ENCODE measurements at places on chromosomes 5 and 9.
A peak's percentile ranks its signal among the peaks of the same experiment; 100 is the strongest.

GRCh38 chr9:136711751-136712689 lies at the start of gene DIPK1B:
TSS of gene DIPK1B (plus strand) at chr9:136712572. CDS start at chr9:136712666, 94 bp downstream.
- DNase-seq, result no peak

DNA sequence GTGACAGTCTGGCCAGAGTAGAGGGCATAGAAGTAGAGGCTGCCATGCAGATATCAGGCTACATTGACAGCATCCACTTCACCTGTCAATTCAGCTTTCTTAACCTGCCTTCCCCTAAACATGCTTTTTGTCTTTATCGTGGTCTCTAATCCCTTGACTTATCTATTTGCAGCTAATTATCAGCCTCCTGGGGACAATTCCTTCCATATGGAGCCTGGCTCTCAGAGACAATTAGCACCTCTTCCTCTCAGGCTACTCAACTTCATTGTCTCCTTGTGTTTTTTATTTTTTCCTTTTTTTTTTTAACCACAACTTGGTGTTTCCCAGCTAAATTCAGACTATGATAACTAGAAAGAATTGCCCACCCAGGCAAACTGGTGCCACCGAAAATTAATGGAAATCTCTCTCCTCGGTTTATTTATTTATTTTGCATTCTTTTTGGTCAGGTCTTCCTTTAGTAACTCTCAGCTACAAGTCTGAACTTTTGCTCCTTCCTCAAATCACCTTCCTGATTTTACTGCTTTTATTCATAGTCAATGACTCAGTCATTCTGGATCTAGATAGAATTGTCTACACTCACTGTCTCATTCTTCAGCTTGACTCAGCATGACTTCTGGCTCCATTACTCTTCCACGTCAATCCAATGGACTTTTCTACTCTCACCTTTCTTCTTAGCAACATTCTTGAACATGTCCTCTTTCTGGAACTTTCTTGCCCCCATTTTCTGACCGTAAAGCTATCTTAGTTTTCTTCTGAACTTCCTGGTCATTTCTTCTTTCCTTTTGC lies 63.0 kb upstream of the BASP1 start:
- DNase-seq, result no peak

- no peak for DNase-seq
Measured at GRCh38 chr9:115733318-115734110, 420.1 kb upstream of the PAPPA start.

DNA sequence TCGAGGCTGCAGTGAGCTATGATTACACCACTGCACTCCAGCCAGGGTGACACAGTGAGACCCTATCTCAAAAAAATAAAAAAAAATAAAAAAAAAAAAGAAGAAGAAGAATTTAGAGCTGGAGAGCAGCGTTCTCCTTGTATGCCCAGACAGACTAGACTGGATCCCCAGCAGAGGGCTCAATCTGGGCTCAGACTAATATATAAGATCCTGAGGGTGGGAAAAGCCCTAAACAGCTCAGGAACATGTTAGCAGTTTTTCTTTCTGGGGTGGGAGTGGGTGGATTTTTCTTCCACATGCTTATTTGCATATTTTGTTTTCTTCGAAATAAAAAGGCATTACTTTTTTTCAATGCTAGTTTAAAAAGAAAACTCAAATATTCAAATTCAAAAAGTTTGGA lies 904 bp upstream of the BSPRY start:
- no peak for DNase-seq

- no peak for DNase-seq
Measured at GRCh38 chr5:38151878-38152277, 106.5 kb upstream of the EGFLAM start.

GRCh38 chr9:134456756-134457305 lies 130.6 kb downstream of the RXRA start:
- DNase-seq, result no peak

- no peak for DNase-seq
Measured at GRCh38 chr9:116133163-116133562, 20.4 kb upstream of the PAPPA start.

- no peak for DNase-seq
Measured at GRCh38 chr5:154788212-154788611, 33.0 kb downstream of the LARP1 start.

DNA sequence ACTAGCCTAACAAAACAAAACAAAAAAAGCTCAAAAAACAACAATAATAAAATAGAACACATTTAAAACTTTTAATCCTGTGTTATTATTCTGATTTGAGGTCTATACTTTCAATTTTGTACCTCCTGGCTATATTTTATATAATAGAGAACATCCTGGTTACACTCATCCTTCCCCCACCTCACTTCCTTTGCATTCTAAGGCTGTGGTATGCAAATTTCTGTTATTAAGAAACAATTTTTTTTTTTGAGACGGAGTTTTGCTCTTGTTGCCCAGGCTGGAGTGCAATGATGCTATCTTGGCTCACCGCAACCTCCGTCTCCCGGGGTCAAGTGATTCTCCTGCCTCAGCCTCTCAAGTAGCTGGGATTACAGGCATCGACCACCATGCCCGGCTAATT lies 3.1 kb upstream of the RPL37 start:
- no peak for DNase-seq

DNA sequence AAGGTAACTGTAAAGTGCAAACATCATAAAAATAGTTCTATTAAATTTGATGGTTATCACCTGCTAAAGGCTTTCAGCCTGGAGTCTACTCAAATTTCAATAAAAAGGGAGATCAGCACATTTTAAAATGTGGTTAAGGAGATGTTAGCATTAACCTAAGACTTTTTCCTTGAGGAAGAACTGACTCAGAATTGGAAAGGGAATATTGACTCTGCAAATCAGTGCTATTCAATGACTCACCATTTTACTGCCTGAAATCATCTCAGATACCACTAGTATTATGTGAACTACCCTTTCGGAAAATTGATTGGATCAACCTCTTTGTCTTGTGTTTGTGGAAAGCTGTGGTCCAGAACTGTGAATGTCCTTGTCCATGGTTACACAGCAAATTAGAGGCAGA lies 113.3 kb downstream of the ADRB2 start:
- no peak for DNase-seq

GRCh38 chr5:173165177-173166016 lies 21.1 kb downstream of the BNIP1 start:
- no peak for DNase-seq

DNA sequence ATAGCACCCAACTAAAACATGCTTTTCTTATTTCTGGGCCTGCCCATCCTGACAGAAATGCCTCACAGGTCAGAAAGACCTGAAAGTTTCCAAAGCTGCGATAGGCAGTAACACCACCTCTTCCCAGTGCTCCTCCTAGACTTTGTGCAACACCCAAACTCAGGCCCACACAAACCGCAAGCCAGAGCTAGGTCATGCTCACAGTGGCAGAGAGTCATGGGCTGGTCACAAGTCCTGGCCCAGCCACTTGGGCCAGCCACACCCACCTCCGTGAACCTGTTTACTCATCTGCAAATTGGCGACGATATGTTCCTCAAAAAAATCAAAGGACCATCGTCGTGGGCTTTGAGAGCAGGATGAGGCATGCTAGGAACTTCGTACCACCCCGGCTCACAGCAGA lies 44.0 kb upstream of the SLC25A51 start:
- no peak for DNase-seq

DNA sequence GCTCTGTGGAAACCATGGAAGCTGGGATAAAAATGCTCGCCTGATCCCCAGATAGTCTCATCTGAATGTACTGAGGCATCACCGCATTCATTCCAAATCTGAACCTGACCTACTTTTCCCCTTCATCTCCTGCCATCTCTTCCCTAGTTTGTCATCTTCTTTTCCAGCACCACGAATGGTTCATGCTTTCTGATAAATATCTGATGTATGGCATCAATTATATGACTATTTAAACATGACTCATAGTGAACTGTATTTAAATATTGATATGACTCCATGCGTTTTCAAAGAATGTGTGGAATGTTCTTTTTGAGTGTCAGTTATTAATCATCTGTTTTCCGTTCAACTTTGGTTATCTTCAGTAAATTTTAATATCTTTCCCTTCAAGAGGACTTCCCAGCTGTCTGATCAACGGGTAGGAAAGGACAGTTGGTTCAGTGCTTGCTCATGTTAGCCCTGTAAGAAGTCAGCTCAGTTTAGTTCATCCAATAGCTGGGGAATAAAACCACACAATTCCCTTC lies 21.1 kb downstream of the BASP1 start:
- no peak for DNase-seq

GRCh38 chr5:55072666-55073065 lies 29.8 kb upstream of the GZMA start:
- DNase-seq, result no peak

GRCh38 chr9:22119522-22120158 lies 110.5 kb upstream of the CDKN2B start:
- DNase-seq, result no peak

DNA sequence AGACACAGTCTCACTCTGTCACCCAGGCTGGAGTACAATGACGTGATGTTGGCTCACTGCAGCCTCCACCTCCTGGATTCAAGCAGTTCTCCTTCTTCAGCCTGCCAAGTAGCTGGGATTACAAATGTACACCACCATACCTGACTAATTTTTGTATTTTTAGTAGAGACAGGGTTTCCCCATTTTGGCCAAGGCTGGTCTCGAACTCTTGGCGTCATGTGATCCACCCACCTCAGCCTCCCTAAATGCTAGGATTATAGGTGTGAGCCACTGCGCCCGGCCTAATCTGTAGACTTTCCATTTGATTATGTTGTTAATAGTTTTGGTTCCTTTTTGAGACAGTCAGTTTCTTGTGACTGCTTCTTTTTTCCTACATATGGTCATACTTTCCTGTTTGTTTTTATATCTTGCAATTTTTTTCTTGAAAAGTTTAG lies 31.0 kb downstream of the MTREX start:
- DNase-seq, result peak; percentile 70

DNA sequence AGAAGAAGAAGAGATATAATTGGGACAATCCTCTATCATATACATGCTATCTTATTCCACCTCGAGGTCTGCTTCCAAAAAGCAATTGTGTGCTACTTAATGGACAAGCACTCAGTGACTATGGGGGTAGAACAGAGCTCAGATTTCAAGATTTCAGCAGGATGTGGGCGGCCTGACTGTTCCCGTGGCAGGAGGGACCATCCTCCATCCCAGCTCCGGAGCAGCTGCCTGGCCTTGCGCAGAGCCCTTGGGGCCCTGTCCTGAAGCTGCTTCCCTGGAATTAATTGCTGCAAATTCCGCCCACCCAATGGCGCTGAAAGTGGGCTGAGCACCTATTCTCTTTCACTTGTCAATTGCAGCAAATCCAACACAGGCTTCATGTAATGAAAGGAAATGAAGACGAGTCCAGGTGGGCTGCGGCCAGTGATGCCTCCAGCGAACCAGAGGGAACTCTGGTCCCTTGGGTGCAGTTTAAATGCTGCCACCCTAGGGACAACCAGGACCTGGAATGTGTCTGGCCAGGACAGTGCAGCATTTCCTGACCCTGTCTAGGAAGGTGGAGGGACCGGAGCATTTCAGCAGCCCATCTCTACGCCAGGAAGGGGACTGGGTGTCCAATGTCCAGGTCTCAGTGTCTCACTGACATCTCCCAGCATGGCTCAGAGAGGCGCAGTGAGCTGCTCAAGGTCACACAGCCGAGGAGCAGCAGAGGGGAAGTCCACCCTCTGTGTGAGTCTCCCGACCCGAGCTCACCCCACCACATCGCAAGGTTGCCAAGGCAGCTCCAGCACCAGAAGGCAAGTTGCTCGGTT lies 50.5 kb upstream of the FCN1 start:
- DNase-seq, result no peak

DNA sequence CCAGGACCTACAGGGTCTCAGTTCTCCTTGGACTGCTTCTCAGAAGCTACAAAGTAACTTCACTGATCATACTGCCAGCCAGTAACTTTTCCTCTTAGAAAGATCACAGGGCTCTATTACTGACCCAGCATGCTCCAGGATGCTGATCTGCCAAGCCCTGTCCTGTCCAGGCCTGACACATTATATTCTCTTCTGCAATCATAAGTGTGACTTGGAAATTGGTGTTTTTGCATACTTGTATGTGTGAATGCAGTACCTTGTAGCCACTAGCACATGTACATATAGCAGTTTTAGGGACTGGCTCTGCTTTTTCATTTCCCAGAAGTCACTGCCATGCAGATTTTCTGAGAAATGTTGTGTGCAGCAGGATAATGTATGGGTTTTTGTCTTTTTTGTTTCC lies 40.1 kb upstream of the CCNH start:
- DNase-seq, result no peak

GRCh38 chr5:14190194-14191164 lies 47.3 kb downstream of the TRIO start:
- DNase-seq, result no peak

DNA sequence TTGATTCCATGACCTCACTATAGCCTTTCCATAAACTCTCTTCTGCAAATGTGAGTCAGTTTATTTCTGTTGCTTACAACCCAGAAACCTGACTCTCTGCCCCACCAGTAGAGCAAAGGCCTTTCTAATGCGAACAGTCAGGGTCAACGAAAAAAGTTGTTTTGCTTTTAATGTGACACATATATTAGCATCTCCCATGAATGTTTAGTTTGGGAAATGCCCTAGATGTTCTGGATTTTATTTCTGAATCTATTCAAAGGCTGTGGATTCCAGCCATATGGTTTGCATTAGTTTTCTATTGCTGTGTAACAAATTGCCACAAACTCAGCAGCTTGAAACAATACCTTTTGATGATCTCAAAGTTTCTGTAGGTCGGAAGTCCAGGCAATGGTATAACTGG lies 193.5 kb downstream of the GNA14 start:
- DNase-seq, result no peak

DNA sequence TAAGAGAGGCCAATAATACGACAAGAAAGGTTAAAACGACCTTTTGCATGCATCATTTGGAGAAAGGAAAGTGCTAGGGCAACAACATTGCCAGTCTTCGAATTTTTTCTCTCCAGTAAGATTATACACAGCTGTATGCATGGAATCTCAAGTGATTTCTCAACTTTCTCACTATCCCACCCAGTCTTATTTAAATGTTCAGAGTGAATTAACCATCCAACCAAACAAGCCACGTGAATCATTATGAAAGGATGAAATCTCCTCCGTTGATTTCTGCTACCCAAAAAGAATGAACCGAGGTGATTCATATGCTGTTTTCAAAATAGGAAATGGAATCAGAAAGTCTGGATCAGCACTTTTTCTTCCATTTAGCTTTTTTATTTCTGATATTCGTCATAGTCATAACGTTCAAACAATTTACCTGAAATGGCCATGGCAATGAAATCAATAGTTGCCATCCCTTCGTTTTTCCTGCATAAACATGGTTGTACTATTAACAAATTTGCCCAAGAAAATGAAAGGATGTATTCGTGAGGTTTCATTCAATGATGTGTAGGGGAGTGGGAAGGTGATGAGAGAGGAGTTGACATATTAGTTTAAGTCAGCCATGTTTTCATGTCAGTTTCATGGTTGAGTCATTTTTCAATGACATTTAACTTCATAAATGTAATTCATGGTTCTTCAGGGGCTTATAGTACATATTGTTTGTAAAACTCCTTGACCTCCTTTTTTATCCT lies 170.9 kb upstream of the WWC1 start:
- no peak for DNase-seq

- no peak for DNase-seq
Measured at GRCh38 chr5:7422316-7423106, 26.6 kb downstream of the ADCY2 start.

GRCh38 chr5:131607903-131608540 lies 27.0 kb downstream of the RAPGEF6 start:
- no peak for DNase-seq

GRCh38 chr9:87378676-87379075 lies 119.0 kb upstream of the DAPK1 start:
- no peak for DNase-seq

Data from stimulated activated CD8-positive, alpha-beta memory T cell treated with anti-CD3 and anti-CD28 coated beads, Interleukin-4, amount 100 ng/mL, for 48 hours (primary cell).